Stimulated activated CD8-positive, alpha-beta memory T cell treated with anti-CD3 and anti-CD28 coated beads, Interleukin-7, amount 100 ng/mL, for 1 hour (primary cell): ENCODE measurements at places on chromosomes 1 and 21.

- no peak for DNase-seq
These were observed 34.1 kb upstream of the CNIH3 start for GRCh38 chr1:224582041-224582440.

DNA sequence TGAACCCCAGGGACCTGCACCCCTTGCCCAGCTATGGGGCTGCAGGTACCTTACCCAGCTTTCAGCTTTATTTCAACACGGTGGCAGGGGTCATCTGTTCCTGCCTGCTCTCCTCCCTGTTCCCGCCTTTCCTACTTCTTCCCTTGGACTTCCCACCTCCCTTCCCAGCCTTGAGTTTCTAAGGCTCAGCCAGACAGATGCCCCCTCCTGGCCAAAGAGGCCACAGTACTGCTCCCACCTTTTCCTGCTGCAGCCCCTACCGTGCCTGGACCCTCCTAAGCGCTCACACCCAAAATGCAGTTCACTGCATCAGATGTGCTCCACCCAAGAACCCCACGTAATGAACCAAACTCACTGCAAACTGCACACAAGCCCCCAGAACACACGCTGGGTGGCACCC lies 7.7 kb downstream of the NOC2L start:
- DNase-seq = no peak

DNA sequence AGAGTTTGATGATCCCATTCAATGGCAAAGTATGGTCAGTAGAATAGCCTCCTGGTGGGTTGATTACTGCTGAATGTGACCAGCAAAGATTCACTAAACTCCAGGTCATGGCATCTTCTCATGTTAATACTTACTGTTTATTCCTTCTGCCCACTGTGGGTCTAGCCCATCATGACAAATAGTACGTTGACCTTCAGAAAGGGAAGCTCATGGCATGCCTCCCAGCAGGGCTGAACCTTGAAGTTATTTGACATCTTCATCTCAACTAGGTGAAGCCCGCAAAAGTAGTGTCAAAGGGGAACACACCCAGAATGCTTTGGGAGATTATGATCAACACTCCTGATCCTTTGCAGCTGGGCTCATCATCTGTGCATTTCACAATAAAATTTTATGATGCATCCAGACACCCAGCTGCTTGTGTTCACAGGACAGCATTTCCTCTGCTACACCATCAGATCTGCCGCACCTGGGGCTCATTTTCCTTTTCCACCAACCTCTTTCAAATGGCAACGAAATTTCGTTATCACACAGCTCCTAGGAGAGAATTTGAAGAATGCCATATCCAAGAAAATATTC lies 49.6 kb downstream of the HLX start:
- no peak for DNase-seq

DNA sequence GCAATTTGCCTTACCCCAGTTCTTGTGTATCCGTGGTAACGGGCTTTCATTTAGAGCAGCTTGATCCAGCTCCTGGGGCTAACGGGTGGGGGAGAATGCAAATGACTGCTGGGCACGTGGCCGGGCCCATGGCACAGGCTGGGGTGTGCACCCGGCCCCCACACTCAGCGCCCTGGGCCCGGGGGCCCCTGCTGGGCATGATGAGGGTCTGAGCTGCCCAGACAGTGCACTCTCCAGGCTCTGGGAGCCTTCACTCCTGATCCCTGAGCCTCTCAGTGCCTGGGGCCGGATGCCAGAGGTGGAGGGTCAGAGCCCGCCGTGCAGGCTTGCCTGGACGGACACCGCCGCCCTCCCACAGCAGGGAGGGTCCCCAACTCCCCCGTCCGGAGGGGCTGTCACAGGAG lies 20.1 kb upstream of the PEX10 start:
- no peak for DNase-seq

DNA sequence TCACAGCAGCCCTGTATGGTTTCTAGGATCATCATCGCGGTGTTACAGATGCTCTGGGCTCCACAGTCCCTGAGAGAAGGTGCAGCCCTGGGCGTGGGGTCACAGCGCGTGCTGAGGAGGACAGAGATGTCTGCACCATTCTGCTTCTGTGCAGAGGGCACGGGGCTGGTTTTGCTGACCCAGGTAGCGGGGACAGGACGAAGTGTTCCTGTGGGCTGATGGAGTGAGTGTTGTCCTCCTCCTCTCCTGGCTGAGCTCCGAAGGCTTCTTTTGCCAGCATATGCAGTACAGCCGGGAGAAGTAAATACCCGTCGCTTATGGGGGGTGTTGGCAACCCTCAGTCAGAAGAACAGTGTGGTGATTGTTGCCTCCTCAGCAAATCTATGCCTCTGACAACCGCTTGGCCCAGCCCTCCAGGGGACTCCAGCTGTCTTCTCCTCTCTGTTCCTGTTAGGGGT lies 101.5 kb downstream of the DDX20 start:
- no peak for DNase-seq

DNA sequence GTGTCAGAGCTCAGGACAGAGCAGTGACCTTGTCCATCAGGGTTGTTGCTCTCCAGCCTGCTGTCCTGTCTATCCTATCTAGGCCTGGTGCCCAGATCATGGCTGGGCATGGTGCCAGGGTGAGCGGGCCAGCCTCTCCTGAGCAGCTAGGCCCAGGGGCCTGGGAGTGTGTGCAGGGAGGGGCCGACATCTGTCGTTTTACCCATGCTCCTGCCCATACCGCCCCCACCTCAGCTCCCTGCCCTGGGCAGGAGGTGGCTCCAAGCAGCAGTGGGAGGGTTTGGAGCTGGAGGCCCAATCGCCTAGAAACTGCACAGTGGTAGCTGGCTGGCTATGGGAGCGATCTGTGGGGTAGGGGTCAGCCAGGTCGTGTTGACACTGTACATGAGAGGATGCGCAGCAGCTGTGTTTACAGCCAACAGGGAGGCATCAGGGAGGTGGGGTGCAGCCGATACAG lies 6.5 kb downstream of the INSRR start:
- no peak for DNase-seq

DNA sequence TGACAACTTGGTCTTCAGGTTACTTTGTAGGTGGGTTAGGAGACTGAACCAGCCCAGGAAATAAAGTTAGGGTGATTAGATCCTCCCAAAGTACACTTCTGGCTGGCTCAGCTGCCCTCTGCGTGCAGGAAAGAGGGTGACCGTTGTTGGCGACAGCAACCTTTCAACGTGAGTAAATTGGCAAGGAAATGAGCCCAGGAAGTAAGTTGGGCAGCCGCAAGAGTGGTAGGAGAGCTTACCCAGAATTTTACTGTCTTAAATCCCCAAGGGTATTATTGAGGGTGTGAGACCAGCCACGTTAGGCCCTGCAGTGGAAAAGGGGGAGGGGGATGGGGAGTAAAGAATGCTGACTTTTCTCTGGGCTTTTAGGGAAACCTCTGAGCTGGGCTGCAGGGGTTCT lies 1.6 kb downstream of the TENT5C start:
- DNase-seq = peak; percentile 15

- DNase-seq = no peak
These were observed 35.4 kb upstream of the USP24 start for GRCh38 chr1:55250399-55251075.

GRCh38 chr1:47584249-47584648 lies 146.4 kb downstream of the FOXD2 start:
- no peak for DNase-seq

- DNase-seq = no peak
These were observed 258.7 kb upstream of the ADGRL4 start for GRCh38 chr1:79264975-79265818.

DNA sequence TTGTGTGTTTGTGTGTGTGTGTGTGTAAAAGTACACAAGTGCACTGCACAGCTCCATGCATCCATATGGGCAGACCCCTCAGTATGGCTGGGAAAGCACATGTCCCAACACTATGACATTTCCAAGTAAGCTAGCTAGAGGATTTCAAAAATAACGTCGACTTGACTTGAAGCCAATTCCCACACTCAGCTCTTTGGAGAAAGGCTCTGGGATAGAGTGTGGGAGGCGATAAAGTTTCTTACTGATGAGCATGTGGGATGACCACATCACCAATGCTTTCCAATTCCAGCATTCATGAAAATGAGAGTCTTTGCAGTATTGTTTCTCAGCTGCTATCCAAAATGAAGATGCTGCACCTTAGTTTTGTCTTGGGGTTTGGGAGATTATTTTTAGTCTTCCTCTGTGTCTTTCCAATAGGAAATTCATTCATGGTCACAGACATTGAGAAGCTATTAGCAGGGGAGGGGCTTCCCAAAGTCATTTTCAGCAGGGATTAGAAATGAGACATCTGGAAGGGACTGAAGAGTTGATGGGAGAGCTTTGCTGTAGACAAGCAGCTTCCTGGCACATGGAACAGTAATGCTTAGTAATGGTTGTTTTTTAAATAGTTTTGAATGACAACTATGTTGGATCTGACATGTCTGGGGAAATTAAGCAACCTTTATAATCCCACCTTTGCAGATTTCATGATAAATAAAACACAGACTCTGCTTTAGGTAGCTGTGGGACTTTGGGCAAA lies 143.5 kb downstream of the ASTN1 start:
- no peak for DNase-seq

- no peak for DNase-seq
These were observed 32.4 kb upstream of the SCCPDH start for GRCh38 chr1:246691622-246692495.

DNA sequence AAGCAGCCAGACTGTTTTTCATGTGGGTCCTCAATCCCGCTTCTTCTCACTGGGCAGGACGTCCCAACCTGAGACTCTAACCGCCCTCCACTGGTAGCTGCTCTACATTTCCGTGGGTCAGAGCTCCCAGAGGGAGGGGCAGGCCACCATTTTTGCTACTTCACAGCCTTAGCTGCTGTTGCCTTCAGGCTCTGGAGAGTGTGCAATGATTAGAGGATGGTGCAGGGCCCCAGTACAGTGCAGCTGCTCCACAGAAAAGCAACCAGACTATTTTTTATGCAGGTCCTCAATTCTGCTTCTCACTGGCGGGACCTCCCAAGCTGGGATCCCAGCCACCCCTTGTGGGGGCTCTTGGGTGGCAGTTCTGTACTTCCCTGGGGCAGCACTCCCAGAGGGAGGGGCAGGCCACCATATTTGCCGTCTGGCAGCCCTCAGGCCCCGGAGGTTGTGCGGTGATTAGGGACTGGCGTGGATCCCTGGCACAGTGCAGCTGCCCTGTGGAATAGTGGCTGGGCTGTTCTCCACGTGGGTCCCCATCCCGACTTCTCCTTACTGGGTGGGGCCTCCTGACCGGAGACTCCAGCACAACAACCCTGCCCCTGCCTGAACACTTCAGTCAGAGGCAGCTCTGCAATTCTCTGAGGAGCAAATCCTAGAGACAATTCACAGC lies 647.6 kb upstream of the PKN2 start:
- no peak for DNase-seq
